ENCODE measurements at places on chromosomes 12 and 14.

DNA sequence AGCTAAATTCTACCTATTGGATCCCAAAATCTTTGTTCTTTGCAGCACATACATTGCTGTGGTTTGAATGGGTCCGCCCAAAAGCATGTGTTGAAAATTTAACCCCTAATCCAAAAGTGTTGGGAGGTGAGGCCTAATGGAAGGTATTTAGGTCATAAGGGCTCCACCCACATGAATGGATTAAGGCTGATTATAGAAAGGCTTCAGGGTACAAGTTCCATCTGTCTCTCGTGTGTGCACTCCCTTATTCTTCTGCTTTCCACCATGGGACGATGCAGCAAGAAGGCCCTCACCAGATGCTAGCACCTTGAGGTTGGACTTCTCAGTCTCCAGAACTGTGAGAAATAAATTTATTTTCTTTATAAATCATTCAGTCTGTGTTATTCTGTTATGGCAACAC is 190.9 kb downstream of the SOX5 start:
- no peak for DNase-seq

- DNase-seq = no peak
These were observed 32.0 kb downstream of the MYL2 start for GRCh38 chr12:110888256-110888991.

DNA sequence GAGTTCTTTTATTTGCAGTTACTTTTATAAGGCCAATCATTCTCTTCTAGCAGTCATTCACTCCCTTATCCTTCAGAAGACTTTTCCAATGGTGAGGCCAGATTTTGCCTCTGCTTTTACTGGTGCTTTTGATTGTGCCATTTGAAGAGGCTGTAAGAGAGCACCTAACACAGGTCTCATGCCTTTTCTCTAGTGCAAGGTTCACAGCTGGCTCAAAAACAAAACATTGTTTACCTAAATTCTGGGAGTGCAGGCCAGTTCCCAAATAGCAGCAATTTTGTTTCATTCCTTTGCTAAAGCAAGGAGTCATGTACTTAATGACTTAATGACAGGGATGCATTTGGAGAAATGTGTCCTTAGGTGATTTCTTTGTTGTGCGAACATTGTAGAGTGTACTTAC is 192.0 kb downstream of the SYT10 start:
- DNase-seq = no peak

DNA sequence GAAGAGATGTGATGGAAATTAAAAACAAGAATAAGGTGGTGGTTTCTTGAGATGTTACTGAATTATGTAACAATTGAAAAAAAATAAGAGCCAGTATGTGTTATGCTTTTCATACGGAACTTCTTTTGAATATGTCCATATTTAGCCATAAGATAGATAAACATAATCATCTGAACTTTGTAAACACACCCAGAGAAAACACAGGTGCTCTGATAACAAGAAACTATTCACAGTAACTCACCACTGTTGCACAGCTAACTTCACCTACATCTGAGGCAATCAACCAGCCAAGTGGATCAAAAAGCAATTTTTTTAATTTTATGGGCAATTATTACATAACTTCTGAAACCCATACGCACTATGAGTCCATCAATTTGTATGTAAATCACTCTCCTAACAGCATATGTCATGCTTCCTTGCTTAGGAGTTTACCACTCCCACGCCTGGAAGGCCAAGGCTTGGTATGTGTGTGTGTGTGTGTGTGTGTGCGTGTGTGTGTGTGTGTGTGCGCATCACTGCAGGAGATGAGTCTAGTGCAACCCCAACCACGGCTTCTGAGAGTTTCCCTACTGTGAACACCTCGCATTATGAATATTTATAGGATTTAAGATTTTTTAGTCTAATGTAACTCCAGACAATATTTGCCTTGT is 443.4 kb downstream of the BCAT1 start:
- no peak for DNase-seq

GRCh38 chr12:48988030-48988649 is 10.0 kb downstream of the WNT1 start:
- DNase-seq = no peak

DNA sequence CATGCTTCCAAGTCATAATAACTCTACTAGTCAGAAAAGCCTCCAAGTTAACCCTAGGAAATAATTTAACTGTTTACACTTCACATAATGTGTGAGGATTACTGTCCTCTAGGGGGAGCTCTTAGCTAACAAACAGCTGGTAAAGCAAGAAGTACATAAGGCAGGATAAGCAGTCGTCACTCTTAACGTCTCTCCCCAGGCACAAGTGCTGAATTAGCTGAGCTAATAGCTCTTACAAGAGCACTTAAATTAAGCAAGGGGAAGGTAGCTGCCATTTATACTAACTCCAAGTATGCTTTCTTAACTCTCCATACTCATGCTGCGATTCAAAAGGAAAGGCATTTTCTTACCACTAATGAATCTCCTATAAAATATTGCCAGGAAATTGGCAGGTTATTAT is 79.3 kb upstream of the TSPAN11 start:
- no peak for DNase-seq

DNA sequence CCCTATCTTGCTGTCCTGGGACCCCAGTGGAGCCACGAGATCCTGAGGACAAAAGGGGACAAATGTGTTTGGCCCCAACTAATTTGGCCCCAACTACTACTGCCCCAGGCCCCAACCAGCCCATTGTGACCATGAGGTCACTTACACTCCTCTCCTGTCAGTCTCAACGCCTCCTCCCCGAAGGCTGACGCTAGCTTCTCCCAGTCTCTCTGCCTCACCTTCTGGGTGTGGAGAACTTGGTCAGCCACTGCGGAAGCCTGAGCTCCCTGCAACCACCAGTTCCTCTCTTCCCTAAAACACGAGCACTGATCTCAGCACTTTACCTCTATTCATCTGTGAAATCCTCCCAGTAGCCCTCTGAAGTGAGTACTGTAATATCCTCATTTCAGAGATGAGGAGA is 13.3 kb downstream of the FAM181A start:
- no peak for DNase-seq

- no peak for DNase-seq
These were observed 105.4 kb downstream of the NCOR2 start for GRCh38 chr12:124461851-124462623.

DNA sequence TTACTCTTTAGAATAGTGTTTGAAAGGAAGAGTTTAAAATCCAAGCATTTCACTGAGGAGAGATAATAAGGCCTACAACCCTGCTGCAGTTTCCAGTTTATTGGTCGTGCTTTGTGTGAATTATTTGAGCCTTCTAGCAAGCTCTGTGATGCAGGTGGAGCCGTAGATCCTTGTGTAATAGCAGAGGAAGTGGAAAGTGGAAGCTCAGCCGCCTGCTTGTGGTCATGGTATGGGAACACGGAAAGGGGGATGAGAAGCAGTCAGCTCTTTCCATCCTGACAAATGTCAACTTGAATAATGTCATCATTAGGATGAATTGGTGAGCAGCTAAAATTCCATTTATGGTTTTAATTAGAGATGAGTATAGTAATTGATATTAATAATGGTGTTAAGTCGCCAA is 29.1 kb downstream of the SYNE2 start:
- DNase-seq = no peak

- no peak for DNase-seq
These were observed 673 bp downstream of the BEGAIN start for GRCh38 chr14:100586403-100587085.

DNA sequence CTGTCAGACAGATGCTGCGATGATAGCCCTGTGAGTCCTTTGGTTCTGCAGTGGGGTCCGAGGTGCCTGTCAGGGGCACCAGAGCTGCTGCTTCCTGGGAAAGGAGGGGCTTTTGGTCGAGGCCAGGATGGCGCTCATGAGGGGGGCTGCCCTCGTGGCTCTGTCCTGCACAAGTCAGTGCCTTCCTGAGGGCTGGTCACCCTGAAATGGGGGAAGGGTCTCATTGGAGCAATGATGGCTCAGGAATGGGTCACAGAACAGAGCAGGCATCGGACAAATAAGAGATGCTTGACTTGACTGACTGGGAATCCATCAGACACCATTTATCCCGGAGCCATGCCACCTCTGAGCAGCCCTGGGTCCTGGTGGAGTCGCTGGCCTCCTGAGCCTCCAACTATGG is 121.9 kb downstream of the ADGRD1 start:
- DNase-seq = no peak

GRCh38 chr12:93006471-93007208 is 77.5 kb upstream of the EEA1 start:
- DNase-seq = no peak

- DNase-seq = no peak
These were observed 2.4 kb downstream of the EPS8 start for GRCh38 chr12:15786772-15787171.

GRCh38 chr12:52050758-52051541 is at the start of gene NR4A1:
TSS of gene NR4A1 (plus strand) at chr12:52051442. CDS start at chr12:52054329, 2,887 bp downstream.
- no peak for DNase-seq

- DNase-seq = no peak
These were observed 332 bp upstream of the TBC1D30 start for GRCh38 chr12:64824130-64824499.

DNA sequence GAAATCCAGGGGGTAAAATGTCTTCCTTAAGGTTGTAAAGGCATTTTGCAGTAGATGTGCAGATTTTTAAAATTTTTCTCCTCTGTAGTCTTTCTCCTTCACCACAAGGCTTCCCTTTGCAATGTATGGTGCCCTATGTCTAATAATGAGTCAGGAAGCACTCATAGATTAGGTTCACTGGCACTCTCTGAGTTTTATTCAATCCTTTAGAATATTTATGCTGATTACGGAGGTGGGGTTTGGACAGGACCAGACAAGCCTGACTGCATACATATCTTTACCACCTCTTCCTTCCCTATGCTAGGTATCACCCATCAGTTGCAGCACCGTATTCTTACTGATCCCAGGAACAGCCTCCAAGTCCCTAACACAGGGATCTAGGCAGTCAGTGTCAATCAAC is 99.5 kb downstream of the NEDD1 start:
- DNase-seq = no peak

Data from kidney epithelial cell (primary cell).